DMS79 (cell line): ENCODE measurements at places on chromosomes 1 and 21.

DNA sequence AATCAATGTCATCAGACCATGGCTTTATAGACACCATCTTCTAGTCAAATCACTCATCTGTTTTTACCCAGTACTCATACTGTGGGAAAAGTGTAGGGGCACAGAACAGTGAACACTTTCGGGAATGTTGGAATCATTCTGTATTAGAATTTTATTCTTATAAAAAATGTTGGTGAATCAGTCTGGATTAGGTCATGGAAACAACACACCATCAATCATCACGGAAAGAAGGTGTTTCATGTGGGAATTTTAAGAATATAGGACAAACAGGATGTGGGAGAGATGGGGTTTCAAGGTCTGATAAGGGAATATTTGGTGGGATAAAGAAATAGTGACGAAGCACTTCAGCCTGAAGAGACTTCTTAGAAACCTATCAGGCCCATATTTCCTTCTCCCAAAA is 17.3 kb downstream of the GBP1 start:
- no peak for DNase-seq

GRCh38 chr1:246687002-246687401 is 37.2 kb upstream of the SCCPDH start:
- DNase-seq = no peak

- no peak for DNase-seq
Measured at GRCh38 chr1:26786437-26787380, 1.0 kb upstream of the PIGV start.

GRCh38 chr1:161215076-161215475 is at the start of gene FCER1G:
Gene FCER1G, plus strand, starts transcription at chr1:161215295. Its CDS starts 27 bp downstream, at chr1:161215322.
- no peak for DNase-seq

GRCh38 chr1:228022571-228023293 is 15.9 kb downstream of the WNT3A start:
- no peak for DNase-seq

DNA sequence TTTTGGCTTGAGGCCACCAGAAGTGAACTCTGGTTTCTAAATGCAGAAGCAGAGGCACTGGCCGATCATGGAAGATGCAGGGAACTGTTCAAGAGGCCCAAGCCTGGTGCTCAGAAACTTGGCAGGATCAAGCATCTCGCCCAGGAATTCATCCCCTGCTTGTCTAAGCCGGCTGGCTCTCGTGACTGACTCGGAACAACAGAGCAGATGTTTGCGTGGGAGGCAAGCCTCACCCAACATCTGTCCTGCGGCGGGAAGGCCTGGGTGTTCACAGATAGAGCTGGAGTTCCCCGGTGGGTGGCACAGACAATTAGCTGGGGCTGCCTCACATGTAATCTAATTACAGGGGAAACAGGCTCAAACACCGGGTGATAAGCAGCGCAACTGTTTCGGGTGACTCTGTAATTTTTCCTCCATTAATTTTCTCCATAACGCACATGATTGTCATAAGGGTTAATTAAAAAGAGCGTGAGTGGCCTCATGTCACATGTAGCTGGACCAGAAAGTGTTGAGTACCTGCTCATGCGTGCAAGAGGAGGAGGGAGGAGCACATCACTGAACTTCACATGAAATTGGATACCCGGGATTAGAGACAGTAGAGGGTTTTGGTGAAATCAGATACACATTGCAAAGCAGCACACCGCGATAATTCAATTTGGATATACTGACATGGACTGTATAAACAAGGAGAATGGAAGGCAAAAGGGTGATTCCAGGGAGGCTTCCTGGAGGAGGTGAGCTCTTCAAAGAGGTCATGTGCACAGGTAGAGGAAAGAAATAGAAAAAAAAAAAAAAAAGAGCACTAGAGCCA is 180.0 kb downstream of the ETS2 start:
- peak; percentile 49 for DNase-seq

GRCh38 chr1:206101351-206102045 is 15.7 kb downstream of the AVPR1B start:
- no peak for DNase-seq

DNA sequence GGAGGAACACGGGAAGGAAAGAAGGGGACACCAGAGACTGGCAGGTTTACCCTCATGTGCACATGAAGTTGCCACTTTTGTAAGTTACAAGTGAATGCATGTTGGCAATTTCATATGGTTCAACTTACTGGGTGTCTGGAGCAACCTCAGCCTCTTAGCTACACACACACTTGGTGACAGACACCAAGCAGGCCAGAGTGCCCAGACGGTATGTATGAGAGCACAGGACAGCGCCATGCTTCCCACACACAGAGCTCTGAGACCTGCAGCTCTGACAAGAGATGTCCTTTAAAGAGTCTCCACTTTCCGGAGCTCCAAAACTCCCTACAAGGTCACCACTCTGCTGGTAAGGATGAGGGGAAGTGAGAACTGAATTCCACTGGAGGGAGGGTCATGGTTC is 1.9 kb upstream of the TRABD2B start:
- no peak for DNase-seq

DNA sequence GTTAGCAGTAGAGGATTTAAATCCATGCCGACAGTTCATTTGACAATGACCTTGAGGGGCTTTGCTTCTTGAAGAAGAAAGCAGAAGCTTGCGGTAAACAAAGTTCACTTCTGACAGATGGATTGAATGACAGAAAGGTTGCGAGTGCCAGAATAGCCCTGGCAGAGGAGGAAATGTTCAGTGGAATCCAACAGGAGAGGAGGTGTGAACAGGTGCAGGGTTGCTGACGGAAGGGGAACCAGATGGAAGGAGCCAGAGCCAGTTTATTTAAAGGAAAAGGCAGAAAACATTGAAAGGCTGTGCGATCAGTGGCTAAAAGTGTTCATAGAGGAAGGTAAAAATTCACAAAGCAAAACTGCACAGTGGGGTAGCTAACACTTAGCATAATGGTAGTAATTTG is 141.0 kb downstream of the SDCCAG8 start:
- no peak for DNase-seq
